ENCODE measurements at places on chromosomes 16 and 17.

GRCh38 chr16:88732172-88732960, 26.1 kb downstream of the CTU2 start:
- DNase-seq, result no peak

DNA sequence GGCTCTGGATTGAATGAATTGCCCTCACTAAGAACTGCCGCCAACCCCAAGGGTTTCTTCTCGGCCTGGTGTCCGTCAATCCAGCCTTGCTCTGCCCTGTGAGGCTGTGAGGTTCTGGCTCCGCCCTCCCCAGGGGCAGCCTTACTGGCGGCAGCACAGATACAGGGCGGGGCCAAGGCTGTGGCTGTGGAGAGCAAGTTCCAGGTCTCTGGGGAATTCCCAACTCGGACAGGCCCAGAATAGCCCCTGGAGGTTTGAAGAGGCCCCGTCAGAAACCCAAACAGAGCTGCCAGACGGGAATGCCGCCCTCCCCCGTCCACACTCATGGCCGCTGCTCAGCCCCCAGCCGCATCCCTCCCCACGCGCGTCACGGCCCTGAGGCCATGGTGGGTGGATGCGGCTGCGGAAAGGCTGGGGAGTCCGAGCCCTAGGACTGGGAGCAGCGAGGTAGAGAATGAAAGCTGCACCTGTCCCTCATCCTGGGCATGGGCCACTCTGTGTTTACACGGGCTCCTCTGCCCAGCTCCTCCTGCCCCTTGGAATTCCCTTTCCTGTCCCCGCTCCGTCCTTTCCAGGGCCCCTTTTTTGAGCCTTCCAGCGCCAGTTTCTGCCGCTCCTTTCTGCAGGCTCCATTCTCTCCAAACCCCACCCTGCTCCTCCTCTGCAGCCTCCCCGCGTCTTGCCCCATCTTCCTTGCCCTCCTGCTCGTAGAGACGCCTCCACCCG, 660 bp upstream of the PRRT2 start:
- no peak for DNase-seq

GRCh38 chr17:69417545-69418483, 3.3 kb downstream of the MAP2K6 start:
- no peak for DNase-seq

GRCh38 chr16:4190086-4190485, 51.8 kb downstream of the SRL start:
- no peak for DNase-seq

DNA sequence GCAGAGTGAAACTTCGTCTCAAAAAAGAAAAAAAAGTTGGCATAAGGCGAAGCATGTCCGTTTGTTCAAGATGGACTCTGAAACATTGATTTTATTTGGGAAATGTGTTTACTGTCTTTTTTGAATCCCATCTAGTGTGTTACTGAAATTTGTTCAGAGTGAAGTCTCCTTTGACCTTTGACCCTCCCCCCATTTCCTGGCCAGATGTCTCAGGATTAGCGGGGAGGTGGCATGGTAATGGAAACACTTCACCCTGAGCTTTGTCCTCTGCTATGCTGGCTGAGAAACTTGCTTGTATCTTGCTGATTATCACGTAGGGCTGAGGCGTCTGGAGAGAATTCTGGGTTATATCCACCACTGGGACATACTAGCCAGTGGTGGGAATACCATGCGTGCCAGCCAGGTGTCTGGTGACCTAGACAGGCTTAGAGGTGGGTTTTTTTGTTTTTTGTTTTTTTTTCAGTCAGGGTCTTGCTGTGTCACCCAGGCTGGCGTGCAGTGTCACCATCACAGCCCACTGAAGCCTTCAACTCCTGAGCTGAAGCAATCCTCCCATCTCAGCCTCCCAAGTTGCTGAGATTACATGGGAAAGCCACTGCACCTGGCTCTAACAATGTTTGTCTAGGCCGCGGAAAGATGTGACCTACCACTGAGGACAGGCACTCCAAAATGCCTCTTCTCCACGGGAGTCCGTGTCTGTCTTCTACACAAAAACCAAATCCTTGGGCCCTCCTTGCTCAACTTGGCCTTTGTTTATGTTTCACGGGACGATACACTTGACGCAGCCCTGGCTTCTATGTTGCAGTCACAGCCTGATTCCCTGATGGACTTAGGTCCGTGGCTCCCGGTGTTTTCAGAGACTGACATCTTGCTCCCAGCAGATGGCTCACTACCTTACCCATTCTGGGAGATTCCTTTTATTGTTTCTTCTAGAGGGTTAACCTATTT, 6.6 kb upstream of the GALK1 start:
- DNase-seq, result no peak

GRCh38 chr17:75591722-75592302, 4.2 kb downstream of the MYO15B start:
- DNase-seq, result no peak

DNA sequence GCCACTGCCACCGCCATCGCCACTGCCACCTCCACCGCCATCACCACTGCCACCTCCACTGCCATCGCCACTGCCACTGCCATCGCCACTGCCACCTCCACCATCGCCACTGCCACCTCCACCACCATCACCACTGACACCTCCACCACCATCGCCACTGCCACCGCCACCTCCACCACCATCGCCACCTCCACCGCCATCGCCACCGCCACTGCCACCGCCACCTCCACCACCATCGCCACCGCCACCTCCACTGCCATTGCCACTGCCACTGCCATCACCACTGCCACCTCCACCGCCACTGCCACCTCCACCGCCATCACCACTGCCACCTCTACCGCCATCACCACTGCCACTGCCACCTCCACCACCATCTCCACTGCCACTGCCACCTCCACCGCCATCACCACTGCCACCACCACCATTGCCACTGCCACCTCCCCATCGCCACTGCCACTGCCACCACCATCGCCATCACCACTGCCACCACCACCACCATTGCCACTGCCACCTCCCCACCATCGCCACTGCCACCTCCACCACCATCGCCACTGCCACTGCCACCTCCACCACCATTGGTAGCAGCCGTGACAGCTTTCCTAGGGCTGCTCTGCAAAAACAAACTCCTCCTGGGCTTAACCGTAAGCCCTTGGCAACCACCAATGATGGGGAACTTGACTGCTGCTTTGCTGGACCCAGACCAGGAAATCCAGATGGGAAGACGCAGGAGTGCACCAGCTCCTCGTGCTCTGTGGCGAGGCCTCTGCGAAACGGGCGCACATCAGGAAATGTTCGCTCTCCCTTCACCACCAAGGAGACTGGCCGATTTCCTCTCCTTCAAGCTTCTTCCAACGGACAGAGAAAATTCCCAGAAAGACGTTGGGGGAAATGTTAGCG, 147.2 kb downstream of the RBFOX3 start:
- DNase-seq, result no peak
